ENCODE measurements at places on chromosomes 16 and 17. TPM values are rescaled to one million over a fixed set of nuclear protein-coding genes. Genes with fewer than 3 reads are reported as not detected.

Gene MT1G
- total RNA-seq, result 35.8 TPM

- no peak for DNase-seq
These were observed 6.8 kb downstream of the DNASE1 start for GRCh38 chr16:3661311-3661710.

- DNase-seq, result no peak
These were observed 14.1 kb downstream of the CACNG4 start for GRCh38 chr17:66978514-66979061.

- DNase-seq, result no peak
These were observed 21.5 kb downstream of the SRL start for GRCh38 chr16:4220358-4220757.

DNA sequence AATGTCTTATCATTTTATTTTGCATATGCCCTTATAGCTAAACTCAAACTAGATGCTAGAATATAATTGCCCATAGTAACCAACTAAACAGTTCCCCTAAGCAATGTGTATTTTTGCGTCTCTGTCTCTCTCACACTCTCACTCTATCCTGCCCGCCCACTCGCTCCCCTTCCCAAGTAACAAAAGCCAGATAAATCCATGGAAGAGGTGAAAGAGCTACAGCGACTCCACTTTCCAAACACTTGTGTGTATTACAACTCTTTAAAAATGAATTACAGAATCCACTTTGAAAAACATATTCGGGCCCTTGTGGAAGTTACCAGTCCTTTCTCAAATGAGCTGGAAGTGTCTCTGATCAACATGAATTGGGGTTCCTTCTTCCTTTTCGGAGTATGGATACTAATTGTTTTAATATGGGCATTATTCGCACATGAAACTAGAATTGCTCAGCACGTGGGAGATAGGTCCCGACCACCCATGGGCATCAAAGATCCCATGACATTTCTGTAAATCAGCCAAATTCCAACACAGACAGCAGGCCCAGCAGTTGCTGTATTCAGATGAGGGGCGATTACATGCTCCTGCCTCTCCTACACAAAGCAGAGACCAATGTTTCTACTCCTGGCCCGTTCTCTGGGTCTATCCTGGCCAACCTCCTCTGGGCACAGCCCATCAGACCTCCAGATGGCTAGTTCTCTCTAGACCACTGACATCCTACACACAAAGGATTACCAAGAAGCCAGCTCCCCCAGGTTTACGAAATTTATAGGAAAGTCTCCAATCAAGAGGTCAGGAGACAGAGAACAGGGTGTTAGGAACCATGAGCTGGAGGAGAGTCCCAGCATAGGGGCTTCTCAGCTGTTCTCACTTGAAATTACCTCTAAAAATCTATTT is 121.5 kb downstream of the ZFHX3 start:
- DNase-seq, result no peak

DNA sequence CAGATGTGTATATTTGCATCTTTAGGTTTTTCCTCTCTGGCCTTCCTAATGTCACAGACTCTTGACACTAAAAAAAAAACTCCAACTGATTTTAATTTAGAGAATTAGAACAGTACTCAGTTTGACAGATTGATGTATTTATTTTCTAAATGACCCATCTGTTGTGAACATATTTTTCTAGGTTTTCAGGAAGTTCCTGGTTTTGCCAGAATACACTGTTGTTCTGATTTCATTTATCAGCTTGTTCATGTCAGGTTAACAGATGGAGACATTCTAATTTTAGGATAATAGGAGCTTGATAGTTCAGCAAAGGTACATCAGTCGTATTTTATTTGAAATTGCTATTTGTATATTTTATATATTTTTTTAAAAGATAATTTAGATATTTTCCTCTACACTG is 133.4 kb downstream of the TANC2 start:
- no peak for DNase-seq

DNA sequence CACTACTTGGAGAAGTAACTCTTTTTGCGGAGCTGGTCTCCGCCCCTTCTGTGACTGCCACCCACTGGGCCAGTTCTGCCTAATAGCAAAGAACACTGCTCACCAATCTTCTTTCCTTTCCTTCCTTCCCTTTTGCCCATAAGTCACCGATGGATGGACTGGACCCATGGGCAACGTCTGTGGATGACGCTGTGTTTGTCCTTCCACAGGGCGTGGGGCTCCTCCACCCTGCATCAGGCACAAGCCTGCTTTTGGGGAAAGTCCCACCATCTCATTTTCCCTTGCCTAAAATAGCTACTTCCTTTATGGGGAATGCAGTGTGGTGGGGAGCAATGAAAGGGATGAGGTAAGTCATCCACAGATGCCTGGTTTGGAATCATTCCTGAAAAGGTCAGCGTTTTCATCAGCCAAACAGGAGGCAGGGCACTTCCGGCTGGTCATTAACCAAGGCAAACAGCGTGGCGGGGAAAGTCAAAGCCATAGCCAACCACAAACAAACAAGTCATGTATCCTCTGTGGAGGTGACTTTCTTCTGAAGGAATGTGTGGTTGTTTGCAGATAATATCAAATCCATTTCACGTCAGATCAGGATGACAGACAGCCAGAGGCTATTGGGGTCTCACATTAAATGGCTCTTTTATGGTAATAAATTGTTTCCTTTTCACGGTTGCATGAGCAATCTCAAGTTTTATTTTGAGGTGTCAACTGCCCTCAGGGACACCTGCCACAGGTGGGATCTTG is 30.7 kb upstream of the MED9 start:
- no peak for DNase-seq

Measured in activated naive CD8-positive, alpha-beta T cell treated with anti-CD3 and anti-CD28 coated beads for 36 hours (primary cell).